ENCODE measurements at places on chromosomes 3 and 15.

DNA sequence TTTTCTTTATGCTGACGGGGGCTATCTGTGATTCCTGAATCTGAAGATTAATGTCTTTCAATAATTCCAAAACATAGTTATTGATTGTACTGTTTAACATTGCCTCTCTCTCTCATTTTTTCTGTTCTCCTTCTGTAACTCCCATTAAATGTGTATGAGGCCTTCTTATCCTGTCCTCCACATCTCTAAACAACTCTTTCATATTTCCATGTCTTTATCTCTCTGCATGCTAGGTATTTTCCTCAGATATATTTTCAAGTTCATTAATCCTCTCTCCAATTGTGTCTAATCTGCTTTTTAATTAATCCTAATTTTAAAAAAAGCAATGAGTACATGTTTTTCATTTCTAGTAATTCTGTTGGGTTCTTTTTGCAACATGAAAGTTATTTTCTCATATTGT is 173.2 kb downstream of the TLE3 start:
- DNase-seq = no peak

- DNase-seq = no peak
Measured at GRCh38 chr15:46652266-46652665, 1017.4 kb downstream of the SQOR start.

DNA sequence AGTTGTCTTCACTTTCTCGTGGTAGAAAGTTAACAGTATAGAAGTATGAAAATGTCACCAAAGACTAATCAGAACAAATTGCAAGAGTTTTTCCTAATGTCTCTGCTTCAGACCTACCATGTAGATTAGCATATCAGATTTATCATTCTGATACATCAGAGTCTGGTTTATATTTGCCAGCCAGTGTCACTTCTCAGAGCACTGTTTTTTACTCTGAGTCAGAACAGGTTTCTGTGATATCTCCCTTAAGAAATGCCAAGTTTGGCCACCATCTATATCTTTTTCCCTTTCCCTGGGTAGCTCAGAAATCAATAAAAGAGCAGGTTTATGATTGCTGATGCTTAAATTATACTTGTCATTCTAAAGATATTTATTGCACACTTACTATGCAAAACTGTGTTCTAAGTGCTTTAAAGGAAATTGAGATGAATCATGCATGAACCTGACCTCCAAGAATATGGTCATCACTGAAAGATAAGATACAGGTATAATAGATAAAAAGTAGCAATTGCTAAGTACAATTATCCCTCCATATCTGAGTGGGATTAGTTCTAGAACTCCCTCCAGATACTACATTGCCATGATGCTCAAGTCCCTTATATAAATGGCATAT is 672.7 kb upstream of the NAALADL2 start:
- DNase-seq = no peak

- DNase-seq = peak; percentile 69
Measured at GRCh38 chr3:122754929-122755328, 38.7 kb downstream of the HSPBAP1 start.

GRCh38 chr3:159739166-159739565 is 249.5 kb upstream of the IL12A start:
- no peak for DNase-seq

- DNase-seq = no peak
Measured at GRCh38 chr3:14376348-14377043, 25.9 kb upstream of the SLC6A6 start.

DNA sequence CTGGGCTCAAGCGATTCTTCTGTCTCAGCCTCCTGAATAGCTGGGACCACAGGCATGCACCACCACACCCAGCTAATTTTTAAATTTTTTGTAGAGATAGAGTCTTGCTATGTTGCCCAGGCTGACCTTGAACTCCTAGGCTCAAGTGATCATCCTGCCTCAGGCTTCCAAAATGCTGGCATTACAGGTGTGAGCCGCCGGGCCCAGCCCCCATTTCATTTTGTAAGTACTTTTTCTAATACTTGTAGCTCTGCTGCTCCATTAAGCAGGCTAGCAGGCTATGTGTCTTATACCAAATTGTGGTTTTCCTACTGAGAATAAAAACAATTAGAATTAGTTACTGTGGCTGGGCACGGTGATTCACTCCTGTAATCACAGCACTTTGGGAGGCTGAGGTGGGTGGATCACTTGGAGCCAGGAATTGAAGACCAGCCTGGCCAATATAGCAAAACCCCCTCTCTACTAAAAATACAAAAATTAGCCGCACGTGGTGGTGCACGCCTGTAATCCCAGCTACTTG is 22.4 kb downstream of the NIPA1 start:
- no peak for DNase-seq

- DNase-seq = no peak
Measured at GRCh38 chr3:186945255-186945823, 15.0 kb downstream of the ST6GAL1 start.

- DNase-seq = no peak
Measured at GRCh38 chr3:129015388-129016105, 14.4 kb downstream of the EFCC1 start.

- DNase-seq = peak; percentile 98
Measured at GRCh38 chr15:72473614-72474465, at the start of gene ARIH1. Gene ARIH1, plus strand, starts transcription at chr15:72474330. Its CDS starts 310 bp downstream, at chr15:72474640.

DNA sequence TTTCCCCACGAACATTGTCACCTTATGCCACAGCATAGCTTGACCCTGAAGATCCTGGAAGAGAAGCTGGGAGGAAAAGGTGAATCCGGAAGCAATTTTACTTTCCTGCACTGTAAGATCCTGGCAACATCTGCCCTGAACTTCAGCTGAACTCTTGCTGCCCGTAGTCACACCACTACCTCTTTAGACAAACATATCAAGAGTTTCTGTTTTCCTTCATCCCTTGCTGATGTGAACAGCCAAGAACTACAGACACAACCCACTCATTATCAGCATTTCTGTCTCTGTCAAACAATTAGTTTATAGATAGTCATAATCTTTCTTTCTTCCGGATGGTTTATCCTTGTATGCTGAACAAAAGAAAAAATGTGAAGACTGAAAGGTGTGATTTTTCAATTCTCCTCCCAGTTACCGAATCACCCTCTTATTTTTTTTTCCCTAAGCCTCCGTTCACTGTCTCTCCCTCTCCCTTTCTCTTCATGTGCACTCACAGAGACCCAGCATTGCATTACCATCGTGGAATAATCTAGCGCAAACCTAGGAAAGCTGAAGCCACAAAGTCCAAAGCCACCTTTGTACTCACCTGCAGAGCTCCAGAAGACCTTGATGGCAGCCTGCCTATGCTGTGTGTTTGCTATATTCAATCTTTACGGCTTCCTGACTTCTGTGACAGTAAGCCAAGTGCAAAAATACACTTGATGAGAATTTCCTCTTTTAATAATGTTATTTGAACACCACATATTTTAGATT is 229.2 kb downstream of the CDIN1 start:
- DNase-seq = no peak

Measured in ELF-1 (cell line).